NCI-H460 (cell line): ENCODE measurements at places on chromosomes 2 and 18. TPM values are rescaled to one million over a fixed set of nuclear protein-coding genes. Genes with fewer than 3 reads are reported as not detected.

DNA sequence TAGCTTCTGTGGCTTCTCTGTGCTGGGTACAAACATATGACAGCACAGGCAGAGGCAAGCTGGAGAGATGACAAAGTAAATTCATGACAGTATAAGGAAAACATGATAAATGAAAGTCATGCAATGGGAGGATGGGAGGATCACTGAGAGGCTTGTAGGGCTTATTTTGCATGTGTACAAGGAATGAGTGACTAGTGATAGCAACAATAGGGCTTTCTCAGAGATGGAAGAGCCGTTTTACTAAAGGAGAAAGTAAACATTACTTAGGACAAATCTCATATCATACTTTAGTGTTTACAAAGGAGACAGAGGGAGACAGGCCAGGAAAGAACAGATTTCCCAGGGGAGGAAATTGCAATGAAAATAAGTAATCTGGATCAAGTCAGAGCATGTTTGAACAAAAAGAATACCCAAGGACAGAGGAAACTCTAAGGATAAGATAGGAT, 82.5 kb upstream of the RBMS1 start:
- no peak for DNase-seq

- DNase-seq: no peak
Measured at GRCh38 chr2:36675579-36676282, 20.8 kb upstream of the VIT start.

DNA sequence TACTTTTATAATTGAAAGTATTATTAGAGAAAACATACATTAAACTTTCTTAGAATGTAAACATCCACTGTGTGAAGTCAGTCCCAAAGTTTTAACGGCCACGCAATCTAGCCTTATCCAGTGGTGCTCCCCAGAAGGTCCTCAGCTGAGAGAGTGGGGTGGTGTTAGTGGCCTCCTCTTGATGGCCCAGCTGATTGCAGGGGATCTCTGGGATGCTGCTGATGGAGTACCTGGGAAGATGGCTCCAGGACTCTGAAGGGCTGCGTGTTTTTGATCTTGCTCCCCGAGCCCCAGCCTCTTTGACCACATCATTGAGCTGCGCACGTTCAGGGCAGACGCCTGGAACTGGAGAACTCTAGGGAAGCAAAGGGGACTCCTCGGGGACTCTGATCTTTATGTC, 181.4 kb downstream of the FAM210A start:
- DNase-seq: no peak

GRCh38 chr18:78652001-78652545, 327.5 kb upstream of the SALL3 start:
- DNase-seq: no peak

DNA sequence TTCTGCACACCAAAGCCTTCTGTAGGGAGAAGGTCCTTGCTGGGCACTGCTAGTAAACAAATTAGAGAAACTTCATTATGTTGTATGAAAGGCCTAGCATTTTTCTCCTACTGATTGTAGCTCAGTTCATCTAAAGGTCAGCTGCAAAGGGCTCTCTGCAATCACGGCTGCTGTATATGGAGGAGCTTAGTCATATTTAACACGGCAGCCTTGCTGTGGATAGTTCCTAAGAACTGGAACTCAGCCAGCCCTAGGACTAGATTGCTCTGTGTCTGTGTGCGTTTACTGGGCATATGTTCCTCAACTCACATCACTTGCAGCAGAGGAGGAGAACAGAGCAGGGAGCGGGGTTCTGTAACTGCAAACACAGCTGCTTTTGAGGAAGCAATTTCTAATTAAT, 1103.9 kb upstream of the KLHL29 start:
- DNase-seq: no peak

DNA sequence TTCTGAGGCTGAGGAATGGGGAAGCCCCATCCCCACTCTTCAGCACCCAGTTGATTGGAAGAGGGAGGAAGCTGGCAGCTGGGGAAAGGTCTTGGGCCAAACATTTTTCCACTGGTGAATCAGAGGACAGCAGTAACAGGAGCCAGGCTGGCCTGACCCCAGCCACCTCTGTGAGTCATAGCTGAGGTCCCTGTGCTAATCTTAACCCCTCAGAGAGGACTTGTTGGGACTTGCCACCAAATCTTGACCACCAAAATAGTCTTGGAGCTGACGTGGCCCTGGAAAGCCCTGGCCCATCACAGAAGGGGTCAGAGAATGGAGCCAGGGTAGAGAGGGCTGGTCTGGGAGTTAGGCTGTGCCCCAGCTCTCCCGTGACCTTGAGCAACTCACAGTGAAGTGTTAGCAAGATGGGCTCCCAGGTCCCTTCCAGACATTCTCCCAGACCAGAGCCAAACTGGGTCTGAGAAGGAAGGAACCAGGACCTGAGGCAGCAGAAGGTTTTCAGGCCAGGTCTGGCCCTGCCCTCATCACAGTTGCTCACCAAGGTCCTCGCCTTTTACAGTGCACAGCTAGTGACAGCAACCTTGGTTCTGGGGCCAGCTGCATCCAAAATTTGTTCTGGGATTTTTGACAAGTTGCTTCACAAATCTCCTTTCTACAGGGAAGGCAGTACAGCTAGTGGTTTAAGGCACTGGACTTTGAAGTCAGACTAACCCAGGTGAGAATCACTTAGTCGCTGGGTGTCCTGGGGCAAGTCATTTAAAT, 266.6 kb downstream of the CYP26B1 start:
- DNase-seq: no peak

- no peak for DNase-seq
Measured at GRCh38 chr2:206368933-206369569, 74.3 kb upstream of the ADAM23 start.

GRCh38 chr2:16763056-16763455, 97.4 kb upstream of the CYRIA start:
- DNase-seq: no peak

DNA sequence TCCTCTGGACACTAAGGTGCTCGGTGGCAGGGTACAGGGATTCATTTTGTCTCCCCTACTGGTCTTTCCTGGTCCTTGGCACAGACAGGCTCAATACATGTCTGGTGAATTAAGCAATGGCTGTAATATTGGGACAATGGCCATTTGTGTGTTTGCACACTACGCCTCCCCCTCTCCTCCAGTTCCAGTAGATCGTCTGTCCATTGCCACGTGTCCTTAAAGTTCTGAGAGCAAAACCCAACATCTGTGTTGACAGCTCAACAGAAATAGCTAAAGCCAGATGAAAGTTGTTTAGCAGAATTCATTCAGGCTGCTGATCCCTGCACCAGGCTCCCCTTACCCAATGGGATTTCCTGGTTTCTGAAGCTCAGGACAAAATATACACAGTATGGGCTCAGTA, 9.0 kb upstream of the FABP1 start:
- no peak for DNase-seq

- DNase-seq: no peak
Measured at GRCh38 chr18:69680123-69680522, 267.6 kb downstream of the CD226 start.

GRCh38 chr2:59584958-59585357, 968.5 kb downstream of the BCL11A start:
- DNase-seq: no peak

- DNase-seq: no peak
Measured at GRCh38 chr2:212314680-212315079, 223.9 kb downstream of the ERBB4 start.

DNA sequence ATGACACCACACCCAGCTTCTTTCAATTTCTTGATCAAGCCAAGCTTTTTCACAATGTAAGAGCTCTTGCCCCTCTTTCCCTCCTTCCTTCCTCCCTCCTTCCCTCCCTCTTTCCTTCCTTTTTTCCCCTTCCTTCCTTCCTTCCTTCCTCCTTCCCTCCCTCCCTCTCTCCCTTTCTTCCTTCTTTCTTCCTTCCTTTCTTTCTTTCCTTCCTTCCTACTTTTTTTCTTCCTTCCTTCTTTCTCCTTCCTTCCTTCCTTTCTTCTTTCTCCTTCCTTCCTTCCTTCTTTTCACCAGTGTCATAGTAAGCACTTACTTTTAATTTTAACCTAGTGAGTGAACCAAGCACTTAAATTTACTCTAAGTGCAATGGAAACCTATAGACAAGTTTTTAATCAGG, 21.2 kb upstream of the PSME4 start:
- DNase-seq: no peak

- no peak for DNase-seq
Measured at GRCh38 chr18:76451396-76452331, 43.4 kb downstream of the ZNF516 start.

DNA sequence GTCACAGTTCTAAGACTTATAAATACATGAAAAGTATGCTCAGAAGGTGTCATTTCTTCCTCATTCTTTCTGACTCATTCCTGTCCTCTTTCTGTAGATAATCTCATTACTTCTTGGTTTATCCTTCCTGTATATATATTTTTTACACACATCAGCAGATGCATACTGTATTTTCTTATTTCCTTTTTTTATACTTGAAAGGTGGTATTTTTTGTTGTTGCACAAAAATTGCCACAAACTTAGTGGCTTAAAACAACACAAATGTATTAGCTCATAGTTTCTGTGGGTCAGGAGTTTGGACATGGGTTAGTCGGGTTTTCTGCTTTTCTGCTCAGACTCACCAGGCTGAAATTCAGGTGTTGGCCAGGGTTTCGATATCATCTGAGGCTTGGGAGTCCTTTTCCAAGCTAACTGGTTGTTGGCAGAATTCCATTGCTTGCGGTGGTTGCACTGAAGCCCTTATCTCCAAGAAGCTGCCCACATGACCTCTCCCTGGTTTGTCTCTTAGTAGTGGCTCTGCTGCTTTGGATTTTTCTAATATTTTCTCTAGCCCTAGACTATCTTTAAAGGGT, 162.6 kb downstream of the FMNL2 start:
- no peak for DNase-seq

DNA sequence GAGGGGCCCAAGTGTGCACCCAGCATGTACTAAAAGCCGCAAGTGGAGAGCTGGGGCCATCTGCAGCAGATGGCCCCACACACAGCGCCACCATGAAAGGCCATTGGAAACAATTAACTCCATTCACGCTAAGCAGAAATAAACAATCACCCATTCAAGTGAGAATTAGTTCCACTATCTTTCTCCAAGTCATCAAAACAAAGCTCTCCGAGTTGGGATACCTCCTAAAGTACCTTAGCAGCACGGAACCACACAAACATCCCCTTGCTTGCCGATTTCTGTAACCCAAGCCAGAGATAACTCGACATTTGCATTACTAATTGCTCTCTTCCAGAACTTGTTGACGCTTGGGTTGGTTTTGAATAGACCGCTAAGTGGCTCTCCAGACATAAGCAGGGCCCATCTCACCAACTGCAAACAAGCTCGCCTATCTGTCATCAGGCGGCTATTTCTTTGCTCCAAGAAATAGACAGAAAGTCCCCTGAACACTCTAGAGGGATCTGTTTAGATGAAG, 840.6 kb upstream of the SALL3 start:
- no peak for DNase-seq

GRCh38 chr2:145769011-145769716, 1249.2 kb upstream of the ZEB2 start:
- DNase-seq: no peak

GRCh38 chr2:144924827-144925226, 404.9 kb upstream of the ZEB2 start:
- no peak for DNase-seq

- DNase-seq: peak; percentile 57
Measured at GRCh38 chr2:43605079-43605655, 9.3 kb upstream of the THADA start.

GRCh38 chr18:48992791-48993555, 42.2 kb upstream of the SMAD7 start:
- no peak for DNase-seq

The CXCR1 gene
- total RNA-seq: not detected in 2 replicates

The CCDC141 gene
- 2.4 and 4.0 TPM in 2 replicates for total RNA-seq

The ABCG8 gene
- total RNA-seq: not detected in 2 replicates

The REG3G gene
- total RNA-seq: not detected in 2 replicates

The REG3A gene
- not detected in 2 replicates for total RNA-seq

The GALR1 gene
- not detected in 2 replicates for total RNA-seq

The CD8B gene
- not detected in 2 replicates for total RNA-seq

The TNFRSF11A gene
- total RNA-seq: 0.55 and 0.87 TPM in 2 replicates

The IL1R1 gene
- 15.6 and 16.3 TPM in 2 replicates for total RNA-seq

The FAP gene
- total RNA-seq: not detected in 2 replicates

The STARD6 gene
- total RNA-seq: 0.46 and 0.57 TPM in 2 replicates
